ENCODE measurements at places on chromosomes 5 and 9.

DNA sequence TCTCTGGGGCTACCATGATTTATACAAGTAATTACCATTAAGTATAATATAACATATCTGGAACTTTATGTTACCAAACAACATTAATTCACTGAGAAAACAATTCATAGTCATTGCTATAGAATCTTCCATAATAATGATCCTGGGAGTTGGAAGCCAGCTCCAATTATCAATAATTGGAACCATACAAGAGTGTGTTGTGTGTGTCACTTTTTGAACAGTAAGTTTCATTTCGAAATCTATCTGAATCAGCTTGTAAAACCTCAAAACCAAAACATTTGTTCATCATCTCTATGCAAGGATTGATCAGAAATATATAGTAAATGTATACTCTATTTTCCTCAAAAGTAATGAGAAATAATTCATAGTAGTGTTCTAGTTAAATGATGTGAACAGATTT is 348.1 kb downstream of the ARL15 start:
- DNase-seq, result no peak

- DNase-seq, result no peak
These were observed 242.9 kb upstream of the TRPM3 start for GRCh38 chr9:71364186-71364955.

DNA sequence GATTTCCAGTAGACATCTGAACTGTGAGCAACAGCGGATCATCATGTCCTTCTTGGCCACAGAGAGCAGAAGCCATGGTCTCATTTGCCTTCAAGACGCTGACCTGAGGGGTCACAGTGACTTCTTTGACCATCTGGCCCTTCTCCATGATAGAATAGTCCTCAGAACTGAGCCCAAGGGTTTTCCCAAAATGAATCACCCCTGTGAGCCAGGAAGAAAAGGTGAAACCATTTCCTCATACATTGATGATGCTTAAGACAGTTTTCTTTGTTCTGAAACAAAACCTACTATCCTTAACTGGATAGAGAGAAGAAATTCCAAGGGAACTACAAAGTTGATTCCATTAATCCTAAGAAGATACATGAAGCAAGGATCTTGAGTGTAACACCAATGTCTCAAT is 503.9 kb downstream of the CTNND2 start:
- no peak for DNase-seq

- no peak for DNase-seq
These were observed 167.8 kb upstream of the CCNG1 start for GRCh38 chr5:163269624-163270023.

- no peak for DNase-seq
These were observed 4.9 kb downstream of the FRMD3 start for GRCh38 chr9:83533296-83533695.

DNA sequence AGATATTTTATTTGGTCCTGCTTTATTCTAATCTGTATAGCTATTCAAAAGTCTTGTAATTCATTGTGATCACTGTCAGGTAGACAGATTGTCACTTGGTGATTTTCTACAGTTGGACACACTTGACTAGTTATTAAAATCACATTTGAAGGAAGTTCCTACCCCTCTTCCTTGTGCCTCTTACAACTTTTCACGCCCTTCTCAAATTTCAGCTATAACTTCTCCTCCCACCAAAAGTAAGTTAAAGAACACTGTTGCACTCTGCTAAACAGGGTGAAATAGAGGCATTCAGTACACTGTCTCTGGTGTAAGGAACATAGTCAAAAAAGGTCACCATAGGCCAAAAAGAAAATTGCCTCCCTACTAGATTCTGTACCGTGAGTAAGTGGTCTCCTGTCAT is 142.1 kb upstream of the POU5F2 start:
- DNase-seq, result no peak

GRCh38 chr9:69176471-69177171 is 2.5 kb downstream of the TJP2 start:
- no peak for DNase-seq

DNA sequence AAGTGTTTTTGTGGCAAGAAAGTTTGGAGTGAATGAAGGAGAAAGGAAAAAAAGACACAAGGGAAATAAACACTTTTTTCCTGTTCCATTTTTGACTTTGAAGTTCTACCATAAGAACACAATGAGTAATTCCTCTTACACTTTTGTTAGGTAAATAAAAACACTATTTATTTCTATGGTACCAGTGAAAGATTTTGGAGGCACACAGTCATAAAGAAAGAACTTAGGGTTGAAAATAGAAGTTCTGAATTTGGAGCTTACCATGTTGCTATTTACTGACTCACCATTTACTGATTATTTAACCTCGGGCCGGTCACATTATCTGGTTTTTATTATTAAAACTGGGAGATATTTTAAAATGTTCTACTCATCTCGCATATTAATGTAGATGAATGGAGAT is 367.8 kb downstream of the TLE1 start:
- DNase-seq, result no peak

GRCh38 chr9:15417626-15418025 is 5.0 kb upstream of the SNAPC3 start:
- no peak for DNase-seq

DNA sequence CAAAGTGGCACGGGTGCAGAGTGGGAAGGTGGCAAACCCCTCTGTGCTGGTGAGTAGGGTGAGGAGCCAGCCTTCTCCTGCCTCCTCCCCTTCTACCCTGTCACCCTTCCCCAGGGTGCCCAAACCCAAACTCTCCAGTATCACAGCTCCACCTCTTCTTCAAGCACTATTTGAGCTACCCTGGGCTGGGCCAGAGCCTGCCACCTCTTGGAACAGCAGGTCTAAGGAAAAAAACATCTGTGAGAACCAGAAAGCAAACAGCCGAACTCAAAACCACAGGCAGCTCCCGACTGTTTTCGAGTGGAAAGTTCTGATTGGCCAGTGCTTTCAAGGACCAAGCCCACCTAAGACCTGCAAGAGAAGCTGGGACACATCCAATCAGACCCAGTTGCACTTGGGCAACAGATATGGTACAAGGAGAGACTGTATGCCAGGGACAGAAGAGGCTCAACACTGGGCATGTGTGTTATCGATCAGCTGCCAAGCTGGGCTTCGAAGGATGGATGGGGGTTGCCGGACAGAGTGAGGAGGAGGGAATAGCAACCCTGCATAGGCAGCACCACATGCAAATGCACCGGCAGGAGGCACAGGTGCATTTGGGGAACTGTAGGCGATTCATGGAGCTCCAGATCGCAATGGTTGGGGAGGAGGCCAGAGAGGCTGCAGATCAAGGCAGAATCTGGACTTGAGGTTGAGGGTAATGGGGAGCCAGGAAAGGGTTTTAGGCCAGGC is 19.7 kb downstream of the ACSL6 start:
- DNase-seq, result no peak

DNA sequence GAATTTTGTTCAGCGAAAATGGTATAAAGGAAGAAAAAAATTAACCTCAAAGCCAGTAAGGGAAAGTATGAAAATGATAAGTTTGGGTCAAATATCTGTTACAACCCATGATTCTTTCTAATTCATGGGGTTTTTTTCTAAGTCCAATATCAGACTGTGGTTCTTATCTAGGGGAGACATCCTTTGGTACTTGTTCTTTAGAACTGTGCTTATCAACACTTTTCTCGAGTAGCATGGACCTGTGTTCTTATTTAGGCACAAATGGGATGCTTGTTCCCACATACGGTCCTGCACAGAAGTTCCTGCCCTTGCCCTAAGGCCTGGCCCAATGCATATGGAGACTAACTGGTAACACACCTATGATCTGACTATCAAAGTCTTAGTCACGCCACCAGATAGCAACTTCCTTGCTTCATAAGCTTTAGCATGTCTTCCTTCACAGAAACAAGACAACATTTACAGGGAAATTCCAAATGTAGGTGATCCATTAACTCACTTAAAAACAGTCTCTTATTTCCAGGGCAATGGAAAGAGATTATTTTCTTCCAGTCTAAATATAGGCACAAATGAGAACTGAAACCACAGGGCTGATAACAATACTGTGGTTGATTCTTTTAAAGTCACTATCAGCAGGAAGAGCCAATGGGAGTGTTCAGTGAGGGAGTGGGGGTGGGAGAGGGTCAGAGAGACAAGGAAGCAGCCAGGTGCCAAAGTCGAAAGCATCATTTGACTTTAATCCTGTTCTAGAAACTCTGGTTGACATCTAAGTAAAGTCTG is 268.8 kb upstream of the ANKRD55 start:
- DNase-seq, result no peak

DNA sequence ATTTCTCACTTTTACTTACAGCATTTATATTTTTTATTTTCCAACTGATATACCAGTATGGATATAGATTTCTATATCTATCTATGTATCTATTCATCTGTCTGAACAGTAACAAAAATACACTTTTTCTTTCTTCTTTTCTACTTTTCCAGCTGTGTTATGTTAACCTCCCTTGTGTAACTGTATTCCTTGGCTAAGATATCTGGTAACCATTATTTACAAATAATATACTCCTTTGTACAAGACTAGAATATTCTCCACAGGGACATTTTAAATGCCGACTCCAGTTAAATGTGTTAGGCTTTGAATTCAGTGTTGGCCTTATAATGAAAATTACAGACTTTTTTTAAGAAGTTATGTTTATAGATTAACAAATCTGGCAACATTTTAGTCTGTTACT is 168.7 kb downstream of the XRCC4 start:
- DNase-seq, result no peak

DNA sequence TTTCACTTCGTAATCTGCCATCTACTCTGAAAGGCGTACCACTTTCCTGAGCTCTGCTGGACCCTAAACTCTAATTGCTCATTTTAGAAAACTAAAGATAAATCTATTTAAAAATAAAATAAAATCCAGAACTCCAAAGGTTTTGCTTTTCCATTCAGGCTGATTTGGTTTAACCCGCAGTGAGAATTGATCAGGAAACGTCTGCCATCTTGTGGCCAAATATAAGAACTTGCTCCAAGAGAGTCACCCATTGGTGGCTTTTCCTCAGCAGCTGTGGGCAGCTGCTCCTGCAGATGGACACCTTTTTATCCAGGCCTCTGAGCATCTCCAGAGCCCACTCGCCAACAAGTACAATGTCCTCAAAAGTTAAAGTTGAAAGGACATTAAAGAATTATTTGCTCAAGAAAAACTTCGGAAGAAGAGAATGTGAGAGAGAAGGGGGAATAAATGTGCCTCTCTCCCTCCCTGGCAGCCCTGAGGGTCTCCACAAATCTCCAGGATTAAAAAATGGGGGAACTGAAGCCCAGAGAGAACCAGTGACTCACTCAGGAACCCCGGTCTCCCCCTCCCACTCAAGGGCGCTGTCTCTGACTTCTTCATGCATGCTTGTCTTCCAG is 4.1 kb downstream of the SAXO1 start:
- DNase-seq, result peak; percentile 45

- DNase-seq, result no peak
These were observed 82.7 kb upstream of the IL7R start for GRCh38 chr5:35773967-35774366.

GRCh38 chr5:54672871-54673270 is 155.3 kb downstream of the SNX18 start:
- no peak for DNase-seq

- DNase-seq, result no peak
These were observed 411.8 kb upstream of the CDH6 start for GRCh38 chr5:30781643-30782042.

DNA sequence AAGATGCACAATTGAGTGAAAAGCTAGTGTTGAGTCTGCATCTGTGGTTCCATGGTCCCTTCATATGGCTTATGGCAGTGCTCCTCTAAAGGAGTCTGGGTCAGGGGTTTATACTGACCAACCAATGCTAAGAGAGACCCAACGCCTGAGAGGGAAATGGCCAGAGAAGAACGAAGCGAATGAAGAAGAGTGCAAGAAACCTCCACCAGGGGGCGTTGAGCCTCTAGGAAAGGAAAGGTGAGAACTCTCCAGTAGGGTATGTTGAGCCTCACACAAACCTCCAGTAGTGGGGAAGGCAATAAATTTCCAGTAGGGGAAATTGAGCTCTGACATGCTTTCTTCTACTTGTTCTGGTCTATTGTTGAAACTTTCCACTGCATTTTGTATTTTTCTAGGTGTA is 470.6 kb downstream of the PRDM9 start:
- DNase-seq, result peak; percentile 32

GRCh38 chr9:112764344-112764743 is 13.8 kb downstream of the SNX30 start:
- DNase-seq, result no peak

- no peak for DNase-seq
These were observed 80.5 kb downstream of the RNF130 start for GRCh38 chr5:179991106-179991505.

DNA sequence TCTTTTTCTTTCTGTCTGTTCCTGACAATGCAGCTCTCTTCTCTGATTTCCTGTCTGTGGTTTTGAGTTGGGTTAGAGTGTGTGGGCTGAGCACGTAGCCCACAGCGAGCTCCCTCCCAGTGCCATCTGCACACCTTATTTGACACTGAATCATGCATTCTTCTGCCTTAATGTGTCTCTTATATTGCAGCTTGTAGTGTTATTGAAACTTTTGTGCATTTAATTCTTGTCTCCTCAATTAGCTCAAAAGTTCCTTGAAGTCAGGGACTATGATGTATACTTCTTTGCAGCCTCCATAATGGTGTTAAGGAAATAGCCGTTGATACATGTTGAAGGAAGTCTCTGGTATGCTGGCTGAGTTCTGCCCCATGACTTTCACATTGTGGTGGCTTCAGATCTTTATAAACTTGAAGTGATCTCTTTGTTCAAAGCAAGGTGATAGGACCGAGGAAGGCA is 576.2 kb upstream of the CLINT1 start:
- no peak for DNase-seq

- no peak for DNase-seq
These were observed 7.9 kb downstream of the NACC2 start for GRCh38 chr9:136086951-136087740.

GRCh38 chr9:34675048-34675714 is 12.7 kb upstream of the CCL27 start:
- peak; percentile 77 for DNase-seq

- DNase-seq, result no peak
These were observed 116.6 kb upstream of the SLC44A1 start for GRCh38 chr9:105127863-105128220.

GRCh38 chr9:107294756-107295155 is 11.7 kb downstream of the RAD23B start:
- DNase-seq, result no peak

GRCh38 chr5:68180121-68181038 is 35.2 kb upstream of the PIK3R1 start:
- no peak for DNase-seq
